NCI-H1048 (cell line): ENCODE measurements at places on chromosomes 3 and 15.

GRCh38 chr3:111539351-111540331, 2.4 kb upstream of the CD96 start:
- no peak for DNase-seq

- DNase-seq: no peak
Measured at GRCh38 chr3:131109156-131109555, 82.5 kb downstream of the NEK11 start.

- DNase-seq: no peak
Measured at GRCh38 chr3:123660900-123661299, 76.0 kb upstream of the HACD2 start.

GRCh38 chr15:100765467-100766241, 114.0 kb upstream of the ALDH1A3 start:
- DNase-seq: no peak

- no peak for DNase-seq
Measured at GRCh38 chr3:22475665-22476240, 724.7 kb upstream of the ZNF385D start.

DNA sequence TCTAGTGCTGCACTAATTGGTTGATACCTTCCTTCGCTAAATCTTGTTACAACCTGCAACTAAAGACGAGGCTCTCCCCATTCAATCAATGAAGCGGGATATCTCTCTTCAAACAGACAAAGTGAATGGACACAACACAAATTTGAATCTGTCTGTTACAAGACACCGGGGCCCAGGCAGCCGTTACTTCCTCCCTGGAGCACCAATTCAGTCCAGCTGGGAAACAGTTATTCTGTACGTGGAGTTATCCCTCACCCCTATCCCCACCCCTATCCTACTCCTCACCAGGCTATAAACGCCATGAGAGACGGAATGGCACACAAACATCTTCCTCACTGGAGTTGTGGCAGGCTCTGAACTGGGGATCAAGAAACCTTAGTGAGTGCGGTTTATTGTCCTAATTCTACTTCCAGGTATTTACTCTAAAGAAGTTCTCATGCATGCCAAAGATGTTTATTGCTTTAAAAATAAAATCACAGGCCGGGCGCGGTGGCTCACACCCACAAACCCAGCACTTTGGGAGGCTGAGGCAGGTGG, 181.8 kb downstream of the FOXP1 start:
- DNase-seq: no peak

GRCh38 chr15:93496888-93497287, 407.9 kb upstream of the RGMA start:
- no peak for DNase-seq

DNA sequence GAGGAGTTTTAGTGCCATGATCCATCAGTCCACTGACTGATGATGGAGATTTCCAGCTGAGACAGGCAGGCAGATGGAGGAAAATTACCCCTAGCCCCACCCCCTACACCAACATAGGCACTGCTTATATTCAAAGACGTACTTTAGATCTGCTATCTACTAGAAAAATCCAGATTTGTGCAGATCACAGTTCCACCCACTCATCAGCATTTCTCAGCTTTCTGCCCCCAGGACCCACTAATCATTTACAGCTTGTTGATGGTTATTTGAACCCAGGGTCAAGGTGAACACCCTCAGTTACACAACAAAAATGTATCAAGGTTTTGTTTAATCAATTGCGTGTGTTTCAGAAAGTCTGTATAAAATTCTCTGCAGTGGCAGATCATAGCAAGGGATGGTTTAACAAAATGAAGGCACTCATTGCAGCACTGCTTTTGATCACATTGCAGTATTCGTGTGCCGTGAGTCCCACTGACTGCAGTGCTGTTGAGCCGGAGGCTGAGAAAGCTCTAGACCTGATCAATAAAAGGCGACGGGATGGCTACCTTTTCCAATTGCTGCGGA, at the start of gene HRG:
Gene HRG (plus strand): TSS at position 390 of the 564 bp plus-strand sequence. CDS start 18 bp downstream, at position 408.
- no peak for DNase-seq

- DNase-seq: no peak
Measured at GRCh38 chr15:71314956-71315537, 199.8 kb downstream of the THSD4 start.

DNA sequence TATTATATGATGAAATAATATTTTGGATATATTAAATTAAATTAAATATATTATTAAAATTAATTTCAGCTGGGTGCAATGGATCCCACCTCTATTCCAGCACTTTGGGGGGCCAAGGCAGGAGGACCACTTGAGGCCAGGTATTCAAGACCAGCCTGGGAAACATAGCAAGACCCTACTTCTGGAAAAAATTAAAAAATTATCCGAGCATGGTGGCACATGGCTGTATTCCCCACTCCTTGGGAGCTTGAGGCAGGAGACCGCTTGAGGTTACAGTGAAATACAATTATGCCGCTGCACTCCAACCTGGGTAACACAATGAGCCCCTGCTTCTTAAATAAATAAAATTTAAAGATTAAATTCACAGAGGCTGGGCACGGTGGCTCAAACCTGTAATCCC, 61.4 kb downstream of the SH3BP5 start:
- DNase-seq: no peak

DNA sequence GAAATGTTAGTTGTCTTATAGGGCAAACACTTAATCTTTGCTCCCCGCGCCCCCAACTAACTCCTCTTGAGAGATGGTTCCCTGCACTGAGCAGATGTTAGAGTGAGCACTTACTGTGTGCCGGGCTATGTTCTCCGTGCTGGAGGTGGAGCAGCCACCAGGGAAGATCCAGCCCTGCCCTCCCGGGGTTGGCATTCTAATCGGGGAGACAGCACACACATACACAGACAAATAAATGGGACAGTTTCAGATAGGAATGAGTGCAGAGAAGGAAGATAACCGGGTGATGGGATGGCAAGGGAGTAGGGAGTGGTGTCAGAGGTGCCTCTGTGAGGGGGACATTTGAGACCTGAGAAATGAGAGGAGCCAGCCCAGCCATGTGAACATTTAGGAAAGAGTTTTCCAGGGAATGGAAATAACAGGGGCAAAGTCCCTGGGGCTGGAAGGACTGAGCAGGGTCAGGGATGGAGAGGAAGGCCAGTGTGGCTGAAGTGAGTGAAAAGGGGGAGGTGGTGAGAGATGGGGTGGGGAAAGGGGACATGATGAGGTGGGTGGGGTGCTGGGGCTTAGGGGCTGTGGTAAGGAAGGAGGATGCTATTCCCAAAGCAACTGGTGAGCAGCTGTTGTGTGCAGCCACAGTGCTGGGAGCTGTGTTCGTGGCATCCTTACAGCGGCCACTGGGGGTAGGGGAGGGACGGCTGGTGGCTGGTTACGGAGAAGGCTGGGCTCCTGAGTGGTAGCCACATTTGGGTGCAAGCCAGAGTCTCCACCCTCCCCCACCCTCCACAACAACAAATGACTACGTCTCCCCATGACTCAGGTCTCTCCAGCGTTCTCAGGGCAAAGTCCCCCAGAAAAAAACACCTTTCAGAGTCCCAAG, 15.4 kb upstream of the FGD5 start:
- no peak for DNase-seq

DNA sequence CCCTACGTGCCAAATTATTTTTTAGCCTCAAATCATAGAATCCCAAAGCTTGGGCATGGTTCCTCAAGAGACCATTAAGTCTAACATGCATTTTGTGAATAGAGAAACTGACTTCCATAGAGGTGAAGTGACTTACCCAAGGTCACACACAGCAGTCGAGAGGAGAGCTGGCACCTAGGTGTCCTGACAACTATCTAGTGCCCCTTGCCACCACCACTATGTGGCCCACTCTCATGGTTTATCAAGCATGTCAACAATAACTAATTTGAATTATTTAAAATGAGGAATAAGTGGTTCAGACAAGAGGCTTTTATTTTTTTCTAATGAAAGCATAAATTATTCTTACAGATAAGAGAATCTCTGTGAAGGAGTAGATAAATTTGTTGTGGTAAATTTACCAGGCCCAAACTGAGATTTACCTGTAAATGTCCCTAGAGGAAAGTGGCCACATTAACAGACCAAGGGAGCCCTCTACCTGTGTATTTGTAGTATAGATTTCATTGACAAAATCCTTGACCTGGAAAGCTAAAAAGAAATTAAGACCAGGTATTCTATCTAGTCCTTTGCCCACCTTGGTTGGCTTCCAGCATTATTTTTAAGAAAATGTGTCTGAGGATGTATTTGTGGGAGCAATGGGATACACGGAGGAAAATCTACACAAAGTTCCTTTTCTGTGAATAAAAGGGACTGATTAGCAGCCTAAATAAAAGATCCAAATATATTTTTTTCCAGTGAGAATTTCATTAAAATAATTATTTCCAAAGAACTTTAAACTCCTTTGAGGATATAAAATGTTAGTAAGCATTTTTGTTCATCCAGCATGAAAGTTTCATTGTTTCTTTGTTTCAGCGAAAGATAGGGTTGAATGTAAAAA, 49.1 kb downstream of the IQCH start:
- no peak for DNase-seq

GRCh38 chr3:155870133-155870944, at the start of gene GMPS:
TSS of gene GMPS (plus strand) at chr3:155870650. CDS start at chr3:155870871, 221 bp downstream.
- DNase-seq: peak; percentile 89

- no peak for DNase-seq
Measured at GRCh38 chr3:124888482-124889441, 1.6 kb upstream of the ITGB5 start.

DNA sequence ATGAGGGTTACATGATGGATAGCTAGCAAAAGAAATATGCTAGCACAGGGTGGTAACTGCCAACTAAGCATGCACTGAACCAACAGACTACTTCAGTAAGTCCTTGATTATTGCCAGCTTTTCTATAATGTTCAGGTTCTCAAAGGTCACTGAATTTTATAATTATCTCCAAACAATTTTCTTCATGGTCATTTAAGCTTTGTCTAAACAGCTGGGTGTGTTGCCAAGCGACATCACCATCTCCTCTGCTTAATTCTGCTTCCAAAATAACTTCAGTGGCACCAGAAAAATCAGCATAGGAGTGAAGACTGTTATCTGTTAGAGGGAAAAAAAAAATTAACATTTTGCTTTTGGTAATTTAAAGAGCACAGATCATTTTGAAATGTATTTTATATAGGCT, 54.6 kb upstream of the TOP2B start:
- no peak for DNase-seq

DNA sequence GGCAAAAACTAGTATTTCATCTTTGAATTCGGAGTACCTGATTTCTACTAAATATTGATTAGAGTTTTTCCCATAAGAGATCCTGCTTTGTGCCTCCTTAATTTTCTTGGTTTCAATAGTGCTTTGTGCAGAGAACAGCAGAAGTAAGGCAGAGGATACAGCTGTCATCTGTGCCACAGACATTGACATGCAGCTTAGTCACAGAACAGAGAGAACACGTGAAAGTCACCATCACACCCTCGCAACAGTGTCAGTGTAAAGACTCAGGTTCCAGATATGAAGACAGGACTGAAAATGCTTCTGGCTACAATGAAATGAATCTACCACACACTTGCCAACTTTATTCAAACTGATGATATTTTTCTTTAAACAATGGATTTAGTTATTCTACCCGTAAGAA, 942.8 kb upstream of the CFAP20DC start:
- no peak for DNase-seq

- no peak for DNase-seq
Measured at GRCh38 chr15:91021516-91022074, 799 bp downstream of the VPS33B start.

DNA sequence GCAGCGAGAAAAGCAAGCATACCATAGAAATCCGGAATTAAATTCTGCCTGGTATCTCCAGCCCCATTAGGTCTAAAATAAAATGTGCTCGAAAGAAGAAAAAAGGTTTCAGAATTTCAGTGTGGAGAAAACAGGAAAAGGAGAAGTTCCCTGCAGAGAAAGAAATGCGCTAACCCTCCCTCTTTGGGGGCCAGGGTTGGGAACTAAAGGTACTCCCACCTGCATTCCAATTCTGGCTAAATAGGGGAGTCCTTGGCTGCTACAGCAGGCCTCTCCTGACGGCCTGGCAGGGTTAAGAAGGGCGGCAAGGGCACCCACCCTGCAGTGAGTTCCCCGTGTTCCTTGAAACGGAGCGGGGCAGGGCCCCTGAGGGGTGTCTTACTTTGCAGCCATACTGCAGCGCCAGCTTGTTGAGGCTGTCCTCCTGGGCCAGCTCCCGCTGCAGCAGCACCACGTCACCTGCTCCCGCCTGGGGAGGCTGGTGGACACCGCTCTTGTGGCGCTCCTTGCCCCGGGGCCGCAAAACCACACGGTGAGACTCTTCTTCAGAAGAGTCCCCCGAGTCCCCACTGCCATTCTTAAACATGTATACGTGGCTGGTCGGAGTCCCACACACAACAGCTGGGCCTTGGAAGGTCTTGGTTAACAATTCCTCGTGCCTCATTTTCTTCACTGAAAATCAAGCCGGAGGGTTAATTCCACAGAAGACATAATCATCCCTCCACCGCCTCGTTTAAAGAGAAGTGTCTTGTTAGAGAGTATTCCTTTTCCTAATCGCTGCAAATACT, 1.7 kb downstream of the LYSMD4 start:
- DNase-seq: no peak

- DNase-seq: no peak
Measured at GRCh38 chr15:63041402-63041973, 1.1 kb upstream of the TPM1 start.

GRCh38 chr3:119288669-119289403, 5.3 kb upstream of the ARHGAP31 start:
- no peak for DNase-seq

DNA sequence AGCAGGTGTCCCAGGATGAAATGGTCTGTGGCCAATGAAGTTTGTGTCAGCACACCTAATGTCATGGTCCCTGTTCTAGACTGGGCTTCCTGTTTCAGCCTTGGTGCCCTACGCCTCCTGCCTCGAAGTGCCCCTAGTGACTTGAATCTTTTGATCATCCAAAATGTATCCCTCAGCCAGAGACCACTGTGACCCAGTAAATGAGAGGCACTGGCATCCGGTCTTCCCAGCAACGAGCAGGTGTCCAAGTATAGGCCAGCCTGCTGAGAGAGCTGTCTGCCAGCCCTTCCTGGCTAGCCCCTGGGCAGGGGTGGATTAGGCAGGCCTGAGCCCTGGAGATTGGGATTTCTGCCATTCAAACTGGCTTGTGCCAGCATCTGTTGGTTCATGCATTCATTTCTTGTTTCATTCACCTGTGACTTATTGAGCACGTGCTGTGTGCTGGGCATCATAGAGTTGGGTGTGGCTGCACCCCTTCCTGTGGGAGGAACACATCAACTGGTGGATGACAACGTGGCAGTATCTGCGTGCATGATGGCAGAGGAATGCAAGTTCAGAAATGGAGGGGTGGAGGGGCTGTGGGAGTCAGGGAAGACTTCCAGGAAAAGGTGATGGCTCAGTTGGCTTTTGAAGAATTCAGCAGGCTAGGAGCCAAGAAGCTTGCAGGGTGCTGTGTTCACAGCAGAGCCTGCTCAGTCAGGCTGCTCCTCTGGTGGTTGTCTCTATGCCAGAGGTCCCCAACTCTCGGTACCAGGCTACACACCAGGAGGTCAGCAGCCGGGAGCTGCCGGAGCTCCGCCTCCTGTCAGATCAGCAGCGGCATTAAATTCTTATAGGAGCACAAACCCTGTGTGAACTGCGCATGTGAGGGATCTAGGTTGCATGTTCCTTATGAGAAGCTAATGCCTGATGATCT, 21.6 kb downstream of the ESYT3 start:
- DNase-seq: no peak

GRCh38 chr3:42822828-42823227, 13.6 kb downstream of the ACKR2 start:
- DNase-seq: no peak
